ENCODE measurements at places on chromosomes 16 and 17.

DNA sequence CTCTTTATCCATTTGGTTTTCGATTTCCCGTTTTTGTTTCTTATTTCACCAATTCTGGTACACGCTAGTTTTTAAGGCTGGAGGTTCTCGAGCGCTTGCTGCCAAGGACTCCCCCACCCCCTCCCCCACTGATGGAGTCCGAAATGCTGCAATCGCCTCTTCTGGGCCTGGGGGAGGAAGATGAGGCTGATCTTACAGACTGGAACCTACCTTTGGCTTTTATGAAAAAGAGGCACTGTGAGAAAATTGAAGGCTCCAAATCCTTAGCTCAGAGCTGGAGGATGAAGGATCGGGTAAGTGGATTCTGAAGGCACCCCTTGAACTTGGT, 825 bp downstream of the RPTOR start:
- no peak for DNase-seq

DNA sequence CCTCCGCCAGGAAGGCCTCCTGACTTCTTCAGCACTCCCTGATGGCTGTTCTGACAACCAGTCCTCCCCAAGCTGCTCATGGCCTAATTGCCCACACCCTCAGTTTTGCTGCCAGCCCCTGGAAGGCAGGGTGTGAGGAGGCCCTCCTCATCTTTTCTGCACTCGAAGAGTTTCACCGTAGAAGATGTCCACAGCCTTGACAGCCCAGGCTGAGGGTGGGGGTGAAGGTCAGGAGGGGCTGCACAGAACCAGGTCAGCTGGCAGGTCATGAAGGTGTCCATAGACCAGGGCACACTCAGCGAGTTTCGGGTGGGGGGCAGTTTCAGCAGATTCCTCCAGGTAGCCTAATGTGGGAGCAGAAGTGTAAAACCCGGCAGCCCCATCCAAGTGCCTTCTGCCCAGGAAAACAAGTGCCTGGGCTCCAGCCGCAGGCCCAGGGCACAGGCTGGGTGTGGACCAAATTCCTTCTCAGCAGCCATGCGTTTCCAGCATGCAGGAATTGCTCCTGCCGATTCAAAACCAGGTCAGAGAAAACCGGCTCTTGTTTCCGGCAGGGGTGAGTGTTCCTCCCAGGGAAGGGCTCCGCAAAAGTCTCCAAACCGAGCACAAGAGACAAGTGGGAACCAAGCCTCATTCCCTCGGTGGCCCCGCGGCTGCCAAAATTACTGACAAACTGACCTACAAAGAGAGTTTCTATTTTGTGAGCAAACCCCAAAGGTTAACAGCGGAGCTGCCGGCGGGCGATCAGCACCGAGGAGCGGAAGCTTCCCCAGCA, 228.8 kb downstream of the C16orf78 start:
- no peak for DNase-seq

DNA sequence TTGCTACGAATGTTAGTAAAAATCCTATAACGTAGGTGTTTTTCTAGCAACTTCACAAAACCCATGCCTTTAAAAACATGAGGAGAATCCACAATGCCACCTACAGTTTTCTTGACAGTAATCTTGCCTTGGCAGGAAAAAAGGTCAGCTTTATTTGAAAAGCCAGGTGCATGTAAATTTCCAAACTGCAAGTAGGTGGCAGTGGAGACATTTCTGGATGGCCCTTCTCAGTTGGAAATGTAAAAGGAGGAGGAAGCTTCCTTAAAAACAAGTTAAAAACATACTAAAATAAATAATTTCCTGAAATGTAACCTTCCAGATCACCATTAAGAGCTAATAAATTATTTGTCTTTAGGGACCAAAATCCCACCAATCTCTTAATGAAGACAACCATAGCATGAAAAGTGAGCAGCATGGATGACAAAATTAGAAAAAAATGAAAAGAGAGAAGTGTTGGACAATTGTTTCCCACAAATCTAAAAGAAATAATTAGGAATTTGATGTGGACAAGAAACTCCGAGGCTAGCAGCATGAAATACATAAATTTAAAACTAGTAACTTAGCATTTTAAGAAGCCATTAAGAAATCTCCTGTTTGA, 152.2 kb downstream of the SNX11 start:
- DNase-seq, result no peak

DNA sequence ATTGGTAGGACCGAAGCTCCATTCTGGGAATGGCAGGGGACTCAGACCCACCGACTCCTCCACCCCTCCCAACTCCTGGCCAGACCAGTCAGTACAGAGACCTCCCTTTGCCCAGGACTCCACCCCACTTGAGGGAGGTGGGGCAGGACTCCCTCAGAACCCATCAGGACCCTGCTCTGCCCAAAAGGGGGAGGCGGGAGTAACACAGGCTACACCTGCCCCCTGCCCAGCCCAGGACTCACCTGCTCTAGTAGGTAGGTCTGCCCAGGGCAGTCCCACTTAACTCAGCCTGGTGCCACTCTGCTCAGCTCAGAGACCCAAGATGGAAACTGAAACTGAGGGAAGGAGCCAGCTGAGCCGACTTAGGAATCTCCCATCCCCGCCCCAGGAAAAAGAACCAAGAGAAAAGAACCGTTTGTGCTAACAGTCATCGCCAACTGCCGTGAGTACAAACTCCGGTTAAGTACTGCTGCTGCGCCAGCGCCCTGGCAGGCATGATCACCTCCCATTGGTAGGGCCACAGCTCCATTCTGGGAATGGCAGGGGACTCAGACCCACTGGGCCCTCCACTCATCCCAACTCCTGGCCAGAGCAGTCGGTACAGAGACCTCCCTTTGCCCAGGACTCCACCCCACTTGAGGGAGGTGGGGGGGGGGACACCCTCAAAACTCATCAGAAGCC, 503 bp downstream of the DHX58 start:
- no peak for DNase-seq

- DNase-seq, result no peak
These were observed 51.8 kb downstream of the RAI1 start for GRCh38 chr17:17732892-17733670.

- DNase-seq, result no peak
These were observed 125.7 kb downstream of the XYLT1 start for GRCh38 chr16:17345043-17345442.
